ENCODE measurements at places on chromosomes 3 and 15.

- DNase-seq: no peak
Observed at GRCh38 chr3:33860373-33861050, 62.1 kb downstream of the PDCD6IP start.

GRCh38 chr3:107297597-107297996, 79.6 kb upstream of the CCDC54 start:
- no peak for DNase-seq

DNA sequence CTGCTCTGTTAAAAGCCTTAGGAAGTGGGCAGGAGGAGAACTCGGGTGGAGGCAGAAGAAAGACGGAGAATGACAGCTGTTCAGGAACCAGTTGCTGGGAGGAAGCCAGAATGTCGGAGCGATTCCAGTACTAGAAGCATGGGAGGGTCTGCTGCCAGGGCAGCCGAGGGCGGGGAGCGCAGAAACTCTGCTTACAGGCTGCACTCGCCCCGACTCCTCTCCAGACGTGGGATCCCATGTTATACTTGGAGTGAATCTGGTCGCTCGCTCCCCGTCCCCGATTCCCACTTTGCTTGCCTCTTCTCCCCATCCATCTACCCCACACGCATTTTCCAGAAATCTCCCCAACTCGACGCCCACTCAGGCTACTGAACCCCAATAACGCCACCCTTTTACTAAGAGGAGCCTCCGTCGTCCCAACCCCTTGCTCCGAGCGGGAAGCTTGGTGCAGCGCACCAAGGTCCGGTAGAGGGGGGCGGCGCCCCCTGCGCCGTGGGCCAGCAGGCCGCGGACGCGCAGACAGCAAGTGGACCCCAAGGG, 665 bp downstream of the GATM start:
- DNase-seq: no peak

DNA sequence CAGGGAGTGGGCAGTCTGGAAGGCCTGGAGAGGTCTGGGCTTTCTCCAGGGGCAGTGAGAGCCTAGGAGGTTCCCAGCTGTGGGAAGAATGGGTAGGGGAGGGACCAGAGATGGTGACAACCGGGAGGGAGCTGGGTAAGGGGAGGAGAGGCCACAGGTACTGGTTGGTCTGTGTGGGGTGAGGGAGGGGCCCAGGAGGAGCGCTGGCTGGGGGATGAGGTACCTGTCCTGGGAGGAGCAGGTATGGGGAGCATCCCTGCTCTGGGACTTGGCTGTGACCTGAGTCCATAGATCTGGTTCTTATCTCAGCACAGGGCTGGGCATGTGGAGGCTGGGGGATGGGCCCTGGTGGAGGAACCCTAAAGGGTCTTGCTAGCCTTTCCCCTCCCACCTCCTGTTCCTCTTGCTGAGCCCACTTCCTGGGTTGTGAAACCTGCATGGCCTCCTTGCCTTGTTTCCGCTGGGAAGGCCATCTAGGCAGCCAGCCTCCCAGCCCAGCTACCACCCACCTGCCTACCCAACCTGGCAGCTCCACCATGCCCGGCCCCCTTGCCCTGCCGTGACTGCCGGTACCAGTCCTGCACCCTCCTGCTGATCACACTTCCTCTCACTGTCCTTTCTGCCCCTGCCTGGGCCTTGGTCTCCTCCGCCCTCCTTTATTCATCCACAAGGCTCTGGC, 11.0 kb downstream of the PRKCD start:
- no peak for DNase-seq

GRCh38 chr15:79431636-79432344, at the start of gene MINAR1:
TSS of gene MINAR1 (plus strand) at chr15:79432336. CDS start at chr15:79456148, 23,812 bp downstream.
- DNase-seq: no peak

- DNase-seq: peak; percentile 17
Observed at GRCh38 chr3:47283591-47284364, 1.0 kb downstream of the KLHL18 start.

- no peak for DNase-seq
Observed at GRCh38 chr3:113276751-113277080, 65.4 kb downstream of the BOC start.

DNA sequence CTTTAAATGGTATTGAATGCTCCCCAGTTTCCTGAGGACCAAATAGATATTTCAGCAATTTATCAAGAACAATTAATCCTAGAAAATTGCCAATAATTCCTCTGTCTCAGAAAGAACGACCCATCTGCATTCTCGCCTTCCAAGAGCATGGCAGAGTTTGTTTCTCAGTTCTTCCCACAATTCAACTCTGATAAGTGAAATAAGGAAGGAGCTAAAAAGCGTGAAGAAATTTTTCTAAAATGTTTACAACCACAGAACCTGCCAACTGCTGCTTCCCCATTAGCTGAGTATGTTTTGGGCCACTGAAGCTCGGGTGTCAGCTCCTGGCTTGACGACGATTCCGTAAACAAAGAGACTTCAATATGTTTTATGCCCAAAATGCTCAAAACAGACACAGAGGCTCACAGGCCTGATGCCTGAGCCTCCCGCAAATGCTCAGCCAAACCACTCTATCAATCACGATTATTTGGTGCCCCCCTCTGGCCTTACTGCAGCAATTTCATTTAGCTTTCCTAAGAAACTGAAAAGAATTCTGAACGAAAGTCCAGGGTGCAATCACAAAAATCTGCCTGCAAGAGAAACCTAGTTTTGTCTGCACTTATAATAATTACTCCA, 259.2 kb upstream of the CCDC54 start:
- DNase-seq: no peak

GRCh38 chr15:46543626-46544025, 908.8 kb downstream of the SQOR start:
- DNase-seq: no peak

GRCh38 chr15:31353931-31354330, 27.3 kb downstream of the KLF13 start:
- DNase-seq: no peak

DNA sequence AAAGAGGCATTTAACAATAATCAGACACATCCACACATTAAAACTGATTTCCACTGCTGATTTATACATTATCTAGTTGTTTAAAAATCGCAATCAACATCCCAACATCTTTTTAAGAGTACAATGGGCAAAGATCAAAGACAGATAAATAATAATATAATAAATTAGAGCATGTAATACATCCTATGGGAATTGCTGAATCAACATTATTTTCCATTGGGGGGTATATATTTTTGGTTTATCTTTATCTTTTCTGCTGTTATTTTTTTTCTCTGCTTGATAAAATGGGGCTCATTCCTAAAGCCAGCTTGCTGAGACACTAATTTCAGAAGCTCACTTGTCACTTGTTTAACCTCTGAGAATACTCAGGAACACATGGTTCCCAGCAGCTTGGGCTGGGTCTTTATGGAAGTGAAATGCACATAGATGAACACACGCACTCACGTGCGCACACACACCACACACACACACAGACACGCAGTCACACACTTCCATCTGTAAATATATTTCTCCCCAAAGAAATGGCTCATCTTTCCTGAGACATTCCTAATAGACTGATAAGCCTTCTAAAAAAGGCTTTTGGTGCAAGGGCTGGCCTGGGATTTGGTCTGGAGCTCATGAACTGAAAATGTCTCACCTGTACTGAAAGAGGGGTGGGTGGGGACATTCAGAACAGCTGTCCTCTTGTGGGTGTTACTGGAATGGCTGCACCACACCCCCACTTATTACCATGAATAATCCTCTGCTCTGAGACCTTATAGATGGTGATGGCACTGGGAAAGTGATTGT, 3.5 kb upstream of the PPIB start:
- no peak for DNase-seq

DNA sequence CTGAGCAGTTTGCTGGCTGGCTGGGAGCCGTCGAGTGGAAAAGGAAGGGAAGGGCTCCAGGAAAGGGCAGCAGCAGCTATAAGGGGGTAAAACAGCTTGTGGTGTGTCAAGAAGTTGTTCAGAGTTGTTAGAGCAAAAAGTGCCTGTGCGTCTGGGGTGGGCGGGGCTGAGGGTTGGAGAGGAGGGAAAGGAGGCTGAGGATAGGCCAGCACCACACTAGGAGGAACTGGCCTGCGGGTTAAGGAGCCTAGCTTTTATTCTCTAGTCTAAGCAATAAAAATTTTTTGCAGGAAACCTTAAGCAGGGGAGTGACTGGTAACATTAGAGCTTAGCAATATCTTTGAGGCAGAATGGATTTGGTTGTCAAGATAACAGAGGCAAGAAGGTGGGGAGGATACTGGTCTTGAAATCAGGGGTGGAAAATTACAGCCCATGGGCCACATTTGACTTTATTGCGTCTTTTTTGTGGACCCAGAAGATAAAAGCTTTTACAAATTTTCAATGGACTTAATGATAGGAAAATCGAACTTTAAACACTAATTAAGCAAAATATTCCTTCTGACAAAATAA, 134.5 kb upstream of the AADACL2 start:
- DNase-seq: no peak

DNA sequence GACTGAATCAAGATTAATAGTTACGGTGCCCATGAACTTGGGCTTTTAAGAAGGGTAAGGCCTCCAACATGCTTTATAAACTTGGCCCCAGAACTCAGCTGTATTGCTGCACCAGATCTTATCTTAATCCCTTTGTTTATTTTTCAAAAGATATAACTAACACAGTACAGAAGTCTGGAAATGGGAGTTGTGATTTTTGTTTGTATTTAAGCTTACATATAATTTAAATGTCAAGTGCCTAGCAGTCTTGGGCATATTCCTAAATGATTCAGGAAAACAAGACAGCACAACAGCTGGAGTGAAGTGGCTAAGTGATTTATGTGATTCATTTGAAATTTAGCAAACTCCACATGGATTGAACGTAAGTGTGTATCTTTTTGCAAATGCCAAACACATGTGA, 56.2 kb downstream of the NBEAL2 start:
- no peak for DNase-seq

GRCh38 chr3:192186045-192186444, 541.3 kb downstream of the FGF12 start:
- DNase-seq: no peak

DNA sequence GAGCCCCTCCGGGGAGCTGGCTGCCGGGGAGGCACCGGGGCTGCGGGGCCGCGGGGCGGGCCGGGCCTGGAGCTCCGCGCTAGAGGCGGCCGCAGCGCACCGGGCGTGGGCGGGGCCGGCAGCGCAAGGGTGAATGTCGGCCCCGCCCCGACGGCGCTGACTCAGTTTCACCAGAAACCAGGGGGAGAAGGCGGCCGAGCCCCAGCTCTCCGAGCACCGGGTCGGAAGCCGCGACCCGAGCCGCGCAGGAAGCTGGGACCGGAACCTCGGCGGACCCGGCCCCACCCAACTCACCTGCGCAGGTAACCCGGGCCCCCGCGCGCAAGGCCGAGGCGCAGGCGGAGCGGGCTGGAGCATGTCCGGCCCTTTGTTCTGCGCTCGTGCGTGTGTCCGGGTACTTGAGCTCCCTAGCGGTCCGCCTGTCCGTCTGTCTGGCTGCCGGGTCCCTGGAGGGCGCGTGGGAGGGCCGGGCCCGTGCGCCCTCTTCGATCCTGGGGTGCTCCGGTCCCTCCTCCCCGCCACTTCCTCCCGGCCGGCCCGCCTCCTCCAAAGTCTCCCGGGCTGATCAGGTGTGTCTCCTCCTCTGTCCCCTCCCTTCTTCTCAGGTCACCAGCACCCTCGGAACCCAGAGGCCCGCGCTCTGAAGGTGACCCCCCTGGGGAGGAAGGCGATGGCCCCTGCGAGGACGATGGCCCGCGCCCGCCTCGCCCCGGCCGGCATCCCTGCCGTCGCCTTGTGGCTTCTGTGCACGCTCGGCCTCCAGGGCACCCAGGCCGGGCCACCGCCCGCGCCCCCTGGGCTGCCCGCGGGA, at the start of gene SPINT1:
Gene SPINT1 (plus strand): TSS at position 164 of the 811 bp plus-strand sequence. CDS start 507 bp downstream, at position 671.
- peak; percentile 15 for DNase-seq

- no peak for DNase-seq
Observed at GRCh38 chr15:81157195-81157938, 23.3 kb downstream of the CFAP161 start.

DNA sequence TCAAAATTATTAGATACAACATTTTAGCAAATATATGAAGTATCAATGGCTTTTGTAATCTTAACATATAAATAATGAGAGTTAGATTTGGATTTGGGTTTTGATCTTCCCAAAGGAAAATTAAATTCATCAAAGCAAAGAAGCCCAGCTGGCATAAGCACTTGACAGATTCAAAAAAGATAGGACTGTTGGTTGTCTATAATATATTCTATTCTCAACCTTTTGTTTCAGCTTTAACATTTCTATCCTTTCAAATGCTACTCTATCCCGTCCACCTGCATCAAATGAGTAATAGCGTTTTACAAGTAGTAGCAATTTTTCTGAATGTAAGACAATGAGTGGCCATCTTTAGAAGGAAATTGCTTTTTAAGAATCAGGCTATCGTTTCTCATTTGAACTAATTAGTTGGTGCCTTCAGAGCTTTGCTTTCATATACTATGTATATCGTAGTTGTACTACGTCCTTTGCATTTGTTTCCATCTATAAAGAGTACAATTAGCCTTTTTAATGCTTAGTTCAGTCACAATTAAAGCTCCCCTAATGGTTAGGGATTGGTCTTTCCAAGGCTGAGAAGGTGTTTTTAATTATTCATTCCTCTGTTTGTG, 278.0 kb downstream of the UBE2E2 start:
- DNase-seq: no peak

DNA sequence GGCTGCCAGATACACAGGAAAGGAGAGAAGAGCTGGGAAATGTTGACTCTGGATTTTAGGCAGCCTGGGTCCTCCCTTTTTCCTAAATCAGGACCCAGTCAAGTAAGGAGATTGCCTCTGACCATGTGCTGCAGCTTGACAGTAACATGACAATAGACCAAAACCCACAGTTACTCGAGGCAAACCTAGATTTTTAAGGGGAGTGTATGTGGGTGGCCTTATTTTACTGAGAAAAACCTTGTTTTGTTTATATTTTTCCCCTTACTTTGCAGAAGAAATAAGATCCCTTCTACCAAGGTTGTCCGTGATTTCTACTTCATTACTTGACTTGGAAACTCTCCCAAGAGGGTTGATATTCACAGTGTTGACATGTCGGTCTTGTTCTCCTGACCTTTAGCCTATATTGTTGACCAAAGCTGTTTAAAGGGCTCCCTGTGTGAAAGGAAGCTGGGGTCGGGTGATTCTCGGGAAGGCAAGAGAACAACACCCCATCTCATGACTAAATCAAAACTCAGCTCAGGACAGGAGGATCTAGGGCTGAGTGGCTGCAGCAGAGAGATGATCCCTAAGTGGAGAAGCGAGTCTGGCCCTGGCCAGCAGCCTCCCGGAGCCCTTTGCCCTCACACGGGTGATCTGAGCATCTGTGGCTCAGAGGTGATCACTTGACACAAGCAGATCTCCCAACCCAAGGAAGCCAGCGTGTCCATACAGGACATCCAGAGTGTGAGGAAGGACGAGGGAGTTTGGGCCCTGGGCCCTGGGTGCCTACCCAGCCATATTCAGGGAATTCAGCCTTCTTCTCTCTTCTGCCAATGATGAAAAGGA, 31.0 kb upstream of the SLCO2A1 start:
- no peak for DNase-seq

DNA sequence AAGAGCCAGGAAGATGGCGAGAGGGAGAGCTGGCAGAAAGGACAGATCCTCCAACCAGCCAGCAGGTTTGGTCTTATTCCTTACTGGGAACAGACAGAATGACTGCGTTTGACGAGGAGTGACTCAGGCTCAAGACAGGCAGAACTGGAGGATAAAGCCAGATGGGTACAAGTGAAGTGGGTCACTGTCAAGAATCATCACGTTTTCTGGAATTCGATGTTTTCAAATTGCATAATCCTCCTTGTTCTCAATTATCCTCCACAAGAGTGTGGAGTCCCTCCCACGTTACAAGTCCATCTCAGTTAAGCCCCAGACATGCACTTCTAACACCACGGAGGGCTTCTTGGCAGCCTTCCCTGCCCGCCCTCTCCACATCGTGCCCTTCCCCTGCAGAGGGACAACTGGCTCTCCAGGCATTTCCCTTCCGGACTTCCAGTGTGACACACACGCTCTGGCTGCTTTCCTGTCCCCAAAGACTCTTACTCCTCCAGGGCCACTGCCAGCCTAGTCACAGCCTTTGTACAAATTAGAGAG, 183.1 kb downstream of the CHST2 start:
- DNase-seq: no peak

GRCh38 chr3:114452937-114453336, 159.1 kb downstream of the TIGIT start:
- DNase-seq: no peak
